ENCODE measurements at places on chromosomes 4 and X.

GRCh38 chr4:21801661-21802385 lies 146.7 kb downstream of the KCNIP4 start:
- DNase-seq = no peak

- DNase-seq = no peak
Observed at GRCh38 chr4:102560571-102561341, 59.6 kb downstream of the NFKB1 start.

DNA sequence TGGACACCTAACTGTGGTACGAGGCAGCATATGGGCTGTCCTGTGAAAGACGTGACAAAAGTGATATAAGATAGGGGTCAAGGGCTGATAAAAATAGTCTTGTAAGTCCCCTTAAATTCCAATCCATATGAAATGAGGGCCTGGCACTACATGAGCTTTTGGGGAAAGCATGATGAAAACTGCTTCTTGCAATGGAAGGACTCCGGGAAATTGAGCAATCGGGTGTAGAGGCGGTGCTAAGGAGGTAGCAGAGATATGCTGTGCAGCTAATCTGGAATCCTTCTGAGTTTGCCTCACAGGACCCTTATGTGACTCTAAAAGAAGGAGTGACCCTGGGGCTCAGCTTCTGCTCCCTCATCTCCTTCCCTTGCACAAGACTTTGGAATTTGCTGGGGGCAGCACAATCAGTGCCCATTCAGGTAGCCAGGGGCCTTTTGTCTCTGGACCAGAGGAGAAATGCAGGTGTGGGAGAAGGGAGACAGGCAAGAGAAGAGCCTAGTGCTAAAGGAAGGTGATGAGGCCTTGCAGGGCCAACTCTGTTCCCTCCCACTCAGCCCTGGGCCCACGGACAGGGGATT lies 12.8 kb downstream of the CLDN2 start:
- no peak for DNase-seq

GRCh38 chrX:44952329-44953027 lies 79.5 kb downstream of the KDM6A start:
- no peak for DNase-seq

- no peak for DNase-seq
Observed at GRCh38 chrX:38868941-38869401, 67.7 kb downstream of the MID1IP1 start.

DNA sequence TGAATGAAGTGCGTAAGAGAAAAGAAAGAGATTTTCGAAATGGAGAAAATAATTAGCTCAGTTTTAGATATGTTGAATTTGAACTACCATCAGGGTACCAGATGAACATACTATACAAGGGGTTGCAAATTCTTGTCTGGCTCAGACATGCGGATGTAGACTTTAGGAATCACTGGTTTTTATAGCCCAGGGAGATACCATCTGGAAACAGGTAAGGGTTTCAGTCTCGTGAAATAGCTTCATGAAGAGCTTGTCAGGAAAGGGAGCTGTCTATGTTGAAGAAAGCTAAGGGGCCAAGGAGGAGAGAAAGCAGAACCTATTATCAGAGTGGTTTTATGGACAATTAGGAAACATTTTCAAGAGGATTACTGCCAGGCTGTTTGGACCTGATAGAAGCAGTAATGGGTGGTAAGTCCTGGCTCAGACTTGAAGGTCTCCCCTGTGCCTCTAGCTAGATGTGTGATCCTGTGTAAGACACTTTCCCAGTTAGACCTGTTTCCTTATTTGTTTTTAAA lies 6.7 kb downstream of the RAB9A start:
- no peak for DNase-seq

- DNase-seq = no peak
Observed at GRCh38 chr4:8015512-8015911, 75.9 kb upstream of the AFAP1 start.

DNA sequence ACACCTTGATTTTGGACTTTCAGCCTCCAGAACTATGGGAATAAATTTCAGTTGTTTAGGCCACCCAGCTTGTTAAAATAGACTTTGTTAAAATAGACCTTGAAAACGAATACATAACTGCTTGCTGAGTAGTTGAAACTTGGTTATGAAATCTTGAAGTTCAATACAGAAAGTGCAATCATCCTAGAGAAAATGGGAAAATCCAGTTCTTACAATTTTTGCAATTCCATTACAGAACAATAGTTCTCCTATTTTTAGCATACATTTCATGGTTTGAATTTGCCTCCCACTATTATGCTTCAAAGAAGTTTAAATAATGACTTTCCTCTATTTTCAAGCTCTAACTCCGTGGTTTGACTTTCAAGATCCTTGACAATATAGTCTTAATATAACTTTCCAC lies 10.5 kb downstream of the TLR1 start:
- DNase-seq = no peak

DNA sequence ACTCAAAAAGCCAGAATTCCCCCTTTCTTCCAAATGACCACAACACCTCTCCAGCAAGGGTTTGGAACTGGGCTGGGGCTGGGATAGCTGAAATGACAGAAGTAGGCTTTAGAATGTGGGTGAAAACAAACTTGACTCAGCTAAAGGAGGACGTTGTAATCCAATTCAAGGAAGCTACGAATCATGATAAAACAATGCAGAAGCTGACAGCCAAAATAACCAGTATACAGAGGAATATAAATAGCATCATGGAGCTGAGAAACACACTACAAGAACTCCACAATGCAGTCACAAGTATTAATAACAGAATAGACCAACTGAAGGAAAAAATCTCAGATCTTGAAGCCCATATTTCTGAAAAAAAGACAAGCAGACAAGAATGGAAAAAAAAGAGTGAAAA lies 95.8 kb upstream of the TET2 start:
- no peak for DNase-seq

Data from Peyer's patch (tissue), 4 donors.